IPS DF 19.7 (cell line): ENCODE measurements at places on chromosomes 16 and 17.

DNA sequence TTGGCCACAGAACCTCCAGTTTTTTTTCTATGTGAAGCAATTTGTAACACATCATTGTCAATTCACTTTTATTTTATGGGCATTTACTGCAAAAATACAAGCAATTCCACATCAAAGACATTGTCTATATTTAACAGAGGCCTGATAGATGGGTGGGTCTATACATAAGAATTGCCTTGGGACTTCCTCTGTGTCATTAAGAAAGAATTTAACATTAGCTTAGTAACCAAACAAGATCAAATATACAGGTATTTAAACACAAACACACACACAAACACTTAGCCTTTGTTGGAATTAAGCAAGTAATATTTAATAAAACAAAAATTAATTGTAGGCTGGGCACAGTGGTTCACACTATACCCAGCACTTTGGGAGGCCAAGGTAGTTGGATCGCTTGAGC lies 4.3 kb upstream of the PITPNC1 start:
- no peak for DNase-seq

GRCh38 chr17:9850151-9850550 lies 24.4 kb downstream of the GLP2R start:
- DNase-seq, result no peak

DNA sequence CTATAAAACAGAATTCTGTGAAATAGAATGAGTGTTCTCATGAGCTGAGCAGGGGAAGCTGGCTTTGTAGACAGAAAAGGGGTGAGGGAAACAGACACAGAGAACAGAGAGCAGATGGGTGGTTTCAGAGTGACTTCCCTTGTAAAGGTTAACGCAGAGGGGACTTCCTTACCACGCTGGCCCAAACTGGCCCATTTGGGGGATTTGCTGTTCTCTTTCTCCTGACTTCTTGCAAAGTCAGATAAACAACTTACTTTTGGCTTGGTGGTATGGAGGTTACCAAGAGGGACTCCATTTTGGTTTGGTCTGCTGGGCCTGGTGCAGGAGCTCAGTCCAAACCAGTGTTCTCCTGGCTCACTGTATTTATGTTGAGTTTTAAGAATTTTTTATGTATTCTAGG lies 48.4 kb downstream of the SEC14L1 start:
- DNase-seq, result no peak

- no peak for DNase-seq
These were observed 8.6 kb upstream of the CDH1 start for GRCh38 chr16:68728523-68728922.

- DNase-seq, result no peak
These were observed 1.3 kb upstream of the HAP1 start for GRCh38 chr17:41735744-41736143.

DNA sequence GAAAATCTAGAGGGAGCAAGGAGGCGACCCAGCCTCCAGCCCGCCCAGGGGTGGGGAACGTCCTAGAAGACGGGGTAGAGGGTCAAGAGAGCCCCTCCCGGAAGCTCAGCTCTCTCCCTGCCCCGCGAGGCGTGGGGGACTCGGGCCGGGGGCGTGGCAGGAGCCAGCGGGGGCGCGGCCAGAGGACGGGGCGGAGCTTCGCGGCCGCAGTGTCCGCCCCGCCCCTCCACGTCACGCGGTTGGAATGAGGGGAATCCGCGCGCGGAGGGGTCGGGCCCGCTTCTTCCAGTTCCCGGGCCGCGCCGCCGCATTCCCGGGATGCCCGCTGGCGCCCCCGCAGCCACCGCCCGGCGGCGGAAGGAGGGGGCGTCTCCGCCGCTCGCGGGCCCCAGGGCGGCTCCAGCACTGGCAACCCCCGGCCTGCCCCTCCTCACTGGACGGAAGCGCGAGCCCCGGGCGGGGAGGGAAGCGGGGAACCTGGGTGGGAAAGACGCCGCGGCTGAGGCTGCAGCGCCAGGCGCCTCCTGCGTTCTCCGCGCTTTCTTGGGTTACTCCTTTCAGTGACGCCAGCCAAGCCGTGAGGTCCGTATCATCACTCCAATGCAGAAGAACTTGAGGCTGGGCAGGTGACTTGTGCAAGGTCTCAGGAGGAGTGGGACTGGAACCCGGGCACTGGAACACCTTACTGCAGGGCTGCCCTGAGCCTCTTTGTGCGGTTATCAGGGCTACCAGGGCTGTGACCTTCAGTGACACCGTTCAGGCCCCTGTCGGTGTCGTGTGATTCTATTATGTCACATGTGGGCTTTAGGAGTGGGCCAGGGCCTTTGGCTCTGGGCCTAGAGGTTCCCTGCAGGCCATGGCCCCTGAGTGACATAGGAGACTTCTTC lies 4.3 kb downstream of the MYO1C start:
- no peak for DNase-seq
